ENCODE measurements at places on chromosomes 5 and 9. TPM values are rescaled to one million over a fixed set of nuclear protein-coding genes. Genes with fewer than 3 reads are reported as not detected.
A peak's percentile ranks its signal among the peaks of the same experiment; 100 is the strongest.

DNA sequence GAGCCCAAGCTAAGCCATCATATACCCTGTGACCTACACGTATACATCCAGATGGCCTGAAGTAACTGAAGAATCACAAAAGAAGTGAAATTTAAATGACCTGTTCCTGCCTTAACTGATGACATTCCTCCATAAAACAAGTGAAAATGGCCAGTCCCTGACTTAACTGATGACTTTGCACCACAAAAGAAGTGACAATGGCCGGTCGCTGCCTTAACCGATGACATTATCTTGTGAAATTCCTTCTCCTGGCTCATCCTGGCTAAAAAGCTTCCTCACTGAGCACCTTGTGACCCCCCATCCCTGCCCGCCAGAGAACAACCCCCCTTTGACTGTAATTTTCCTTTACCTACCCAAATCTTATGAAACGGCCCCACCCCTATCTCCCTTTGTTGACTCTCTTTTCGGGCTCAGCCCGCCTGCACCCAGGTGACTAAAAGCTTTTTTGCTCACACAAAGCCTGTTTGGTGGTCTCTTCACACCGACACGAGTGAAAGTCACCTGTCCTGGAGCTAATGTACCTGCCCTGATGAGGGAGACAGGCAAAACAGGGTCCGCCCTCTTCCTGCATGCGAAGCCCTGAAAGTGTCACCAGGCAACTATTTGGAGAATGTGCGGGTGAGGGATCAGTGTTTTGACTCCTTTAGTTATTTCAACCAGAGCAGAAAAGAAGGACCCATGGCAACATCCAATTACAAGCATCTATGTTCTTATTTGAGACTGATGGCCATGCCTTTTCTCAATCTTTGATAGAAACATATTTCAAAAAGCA lies 266.1 kb downstream of the SMARCA2 start:
- DNase-seq = no peak

- no peak for DNase-seq
Observed at GRCh38 chr9:60546406-60546805, 367.8 kb upstream of the SPATA31A5 start.

DNA sequence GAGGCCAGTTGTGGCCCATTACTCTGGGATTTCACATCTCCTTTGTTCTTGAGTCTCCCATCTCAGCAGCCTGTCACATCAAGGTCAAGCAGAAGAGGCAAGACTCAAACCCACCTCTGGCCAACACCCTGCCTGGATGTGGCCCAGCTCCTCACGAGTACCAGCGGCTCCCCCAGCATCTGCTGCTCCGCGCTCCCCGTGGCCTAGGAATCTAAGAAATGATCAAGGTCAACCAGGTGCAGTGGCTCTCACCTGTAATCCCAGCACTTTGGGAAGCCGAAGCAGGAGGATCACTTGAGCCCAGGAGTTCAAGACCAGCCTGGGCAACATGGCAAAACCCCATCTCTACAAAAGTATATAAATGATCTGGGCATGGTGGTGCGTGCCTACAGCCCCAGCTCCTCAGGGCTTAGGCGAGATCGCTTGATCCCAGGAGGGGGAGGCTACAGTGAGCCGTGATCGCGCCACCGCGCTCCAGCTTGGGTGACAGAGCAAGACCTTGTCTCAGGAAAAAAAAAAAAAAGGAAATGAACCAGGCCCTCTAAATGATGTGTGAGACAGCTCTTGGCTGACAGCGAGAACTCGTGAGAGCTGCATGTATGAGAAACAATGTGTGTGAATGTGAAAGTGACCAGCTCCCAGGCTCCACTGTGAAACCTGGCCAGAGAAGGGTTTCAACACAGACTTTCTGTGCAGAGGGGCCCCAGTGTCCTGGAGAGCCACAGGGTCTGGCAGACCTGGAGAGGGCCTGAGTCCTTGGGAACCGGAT lies 61.6 kb upstream of the ANGPTL2 start:
- DNase-seq = no peak

GRCh38 chr5:150604894-150605440 lies 35.5 kb upstream of the SYNPO start:
- no peak for DNase-seq

DNA sequence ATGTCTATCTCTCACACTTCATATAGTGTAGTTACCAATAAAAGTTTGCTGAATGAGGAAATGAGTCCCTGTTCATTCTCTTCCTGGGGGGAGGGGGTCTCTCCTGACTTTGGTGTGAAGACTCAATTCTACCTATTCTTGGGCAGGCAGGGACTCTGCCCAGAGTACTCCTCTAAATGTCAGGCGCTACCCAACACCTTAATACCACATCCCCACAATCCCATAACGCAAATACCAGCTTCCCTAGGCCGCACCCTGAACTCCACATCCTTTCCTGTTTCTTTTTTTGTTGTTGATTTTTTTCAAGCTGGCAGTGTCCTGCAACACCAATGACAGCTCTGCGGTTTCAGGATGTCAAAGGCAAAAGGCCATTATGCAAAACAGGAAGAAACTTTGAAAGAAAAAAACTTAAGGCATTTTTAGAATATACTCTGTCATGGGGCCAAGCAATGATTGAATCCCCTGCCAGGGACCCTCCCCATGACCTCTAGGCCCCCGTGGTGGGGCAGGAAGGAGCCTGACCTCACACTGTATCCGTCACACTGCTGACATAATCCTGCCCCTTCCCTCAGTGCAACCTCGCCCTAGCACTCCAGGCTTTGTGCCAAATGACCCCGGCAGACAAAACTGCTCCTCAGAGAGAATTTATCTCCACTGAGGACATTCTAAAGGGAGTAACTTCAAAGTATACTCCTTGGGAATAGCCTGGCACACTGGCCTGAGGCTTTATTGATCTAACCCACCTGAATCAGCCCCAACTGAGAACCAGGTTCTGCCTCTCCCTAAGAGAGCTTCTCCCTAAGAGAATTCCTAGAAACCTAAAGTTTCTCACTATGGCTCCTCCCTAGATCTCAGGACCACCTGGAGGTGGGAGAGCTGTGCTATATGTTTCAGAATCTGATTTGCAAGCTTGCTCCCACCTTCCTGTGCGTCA lies 8.0 kb downstream of the B4GALT1 start:
- DNase-seq = no peak

- DNase-seq = no peak
Observed at GRCh38 chr5:89282554-89283510, 399.8 kb upstream of the MEF2C start.

DNA sequence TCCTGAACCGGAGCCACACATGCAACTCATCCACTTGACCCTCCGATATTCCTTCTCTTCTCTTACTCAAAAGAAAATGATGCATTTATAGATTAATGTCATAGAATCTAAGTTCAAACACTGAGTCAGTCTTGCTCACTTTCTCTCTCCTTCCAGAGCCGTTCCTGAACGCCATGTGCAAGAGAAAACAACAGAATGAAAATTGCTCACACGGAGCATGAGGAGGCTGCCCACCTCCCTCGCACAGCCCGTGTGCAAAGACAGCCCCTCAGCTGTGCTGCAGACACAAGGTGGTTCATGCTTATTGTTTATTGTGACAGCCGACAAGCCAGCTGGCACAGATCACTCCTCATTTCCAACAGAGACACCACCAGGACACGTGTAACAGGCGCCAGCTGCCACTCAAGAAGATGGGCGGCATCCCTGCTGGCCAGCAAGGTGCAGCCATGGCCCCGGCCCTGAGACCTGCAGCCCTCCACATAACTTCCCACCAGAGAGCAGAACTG lies 290.8 kb downstream of the GLIS3 start:
- DNase-seq = no peak

- no peak for DNase-seq
Observed at GRCh38 chr5:76660360-76660759, 37.2 kb upstream of the F2RL2 start.

- no peak for DNase-seq
Observed at GRCh38 chr9:111966861-111967291, 70.3 kb downstream of the UGCG start.

GRCh38 chr5:78648359-78649210 lies at the start of gene LHFPL2:
Gene LHFPL2, minus strand, starts transcription at chr5:78648772. Its CDS starts 138,559 bp downstream, at chr5:78510213.
- DNase-seq = peak; percentile 81

GRCh38 chr9:91395106-91395552 lies 28.5 kb downstream of the NFIL3 start:
- no peak for DNase-seq

DNA sequence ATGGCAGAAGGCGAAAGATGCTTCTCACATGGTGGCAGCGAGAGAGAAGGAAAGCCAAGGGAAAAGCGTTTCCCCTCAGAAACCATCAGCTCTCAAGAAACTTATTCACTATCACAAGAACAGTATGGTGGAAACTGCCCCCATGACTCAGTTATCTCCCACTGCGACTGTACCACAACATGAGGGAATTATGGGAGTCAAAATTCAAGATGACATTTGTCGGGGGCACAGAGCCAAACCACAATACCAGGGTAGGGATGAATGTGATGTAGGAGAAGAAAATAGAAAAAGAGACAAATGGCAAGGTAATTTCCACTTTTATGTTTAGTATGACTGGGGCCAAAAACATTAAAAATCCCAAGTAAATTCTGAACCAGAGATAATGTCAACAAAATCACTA lies 216.8 kb downstream of the TRIM36 start:
- DNase-seq = no peak

GRCh38 chr5:121273833-121274433 lies 577.7 kb upstream of the FTMT start:
- no peak for DNase-seq

- DNase-seq = no peak
Observed at GRCh38 chr9:127862075-127863011, 7.9 kb upstream of the ENG start.

- DNase-seq = no peak
Observed at GRCh38 chr9:136665704-136666371, 3.1 kb downstream of the EGFL7 start.

DNA sequence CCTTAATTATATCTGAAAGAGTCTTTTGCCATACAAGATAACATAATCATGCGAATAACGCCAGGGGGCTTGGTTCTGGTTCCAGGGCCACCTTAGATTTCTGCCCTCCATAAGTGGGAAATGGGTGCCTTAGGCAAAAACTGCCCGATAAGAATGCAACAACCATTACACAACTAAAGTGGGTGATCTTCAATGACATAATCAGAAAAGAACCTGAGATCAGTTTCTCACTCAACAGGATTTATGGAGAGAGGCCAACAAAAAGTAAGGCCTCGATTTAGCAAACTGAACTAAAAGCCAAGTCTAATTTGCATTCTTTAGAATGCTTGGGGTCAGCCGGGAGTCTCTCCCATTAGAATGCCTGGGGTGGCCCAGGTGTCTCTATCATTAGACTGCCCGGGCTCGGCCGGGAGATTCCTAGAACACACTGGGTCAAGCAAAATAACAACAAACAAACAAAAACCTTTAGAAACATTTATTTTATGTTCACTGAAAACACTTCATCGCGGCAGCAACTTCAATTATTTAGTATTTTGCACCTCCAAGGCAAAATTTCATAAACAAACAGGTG lies 194.8 kb downstream of the AUH start:
- DNase-seq = no peak

- no peak for DNase-seq
Observed at GRCh38 chr9:80146466-80146865, 574.7 kb downstream of the TLE4 start.

- no peak for DNase-seq
Observed at GRCh38 chr5:151110122-151110681, 29.4 kb upstream of the TNIP1 start.

GRCh38 chr9:118059484-118060278 lies 355.5 kb downstream of the TLR4 start:
- peak; percentile 44 for DNase-seq

DNA sequence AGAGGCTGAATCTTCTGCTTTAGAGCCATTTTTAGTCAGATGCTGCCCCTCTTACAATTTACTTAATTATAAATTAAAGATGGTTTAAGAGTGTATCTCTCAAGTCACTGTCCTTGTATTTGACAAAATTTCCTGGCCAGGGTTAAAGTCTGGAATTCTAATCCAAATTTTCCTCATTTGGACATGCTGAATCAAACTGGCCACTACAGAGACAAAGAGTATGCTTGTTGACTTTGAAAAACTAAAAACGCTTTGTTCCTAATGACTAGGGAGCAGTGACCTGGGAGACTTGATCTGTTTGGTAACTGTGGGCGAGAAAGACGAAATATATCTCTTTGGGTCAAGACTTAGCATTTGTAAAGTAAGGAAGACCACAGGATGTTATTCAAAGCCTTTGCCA lies 303.2 kb downstream of the ZSWIM6 start:
- DNase-seq = no peak

GRCh38 chr9:94056442-94056974 lies 27.8 kb upstream of the PTPDC1 start:
- no peak for DNase-seq

DNA sequence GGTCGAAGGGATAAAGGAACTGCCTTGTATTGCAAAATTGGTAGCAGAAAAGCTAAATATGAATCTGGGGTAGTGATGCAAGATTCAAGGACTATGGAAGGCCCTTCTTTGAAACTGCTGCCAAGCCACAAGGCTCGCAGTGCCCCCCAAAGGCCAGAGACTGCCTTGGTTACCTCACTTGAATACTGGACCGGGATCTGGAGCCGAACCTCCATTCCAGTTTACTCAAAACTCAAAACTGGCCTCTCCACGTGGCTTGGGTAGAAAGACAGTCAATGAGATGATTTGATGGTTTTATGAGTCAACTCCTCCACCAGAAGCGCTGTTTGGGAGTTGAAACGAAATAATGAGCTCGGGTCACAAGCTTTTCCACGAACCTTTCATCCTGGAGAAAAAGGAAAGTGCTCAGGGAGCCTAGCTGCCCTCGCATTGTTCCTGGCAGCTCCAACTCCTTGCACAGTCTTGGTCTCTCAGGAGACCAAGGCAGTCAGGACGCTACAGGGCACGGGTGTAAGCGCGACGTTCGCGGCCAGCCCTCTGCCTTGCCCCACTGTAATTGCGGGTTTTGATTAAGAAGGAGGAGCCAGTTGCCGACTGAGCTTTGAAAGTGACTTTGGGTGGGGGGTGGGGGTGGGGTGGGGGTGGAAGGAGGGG lies 2.8 kb downstream of the ST8SIA4 start:
- no peak for DNase-seq

- no peak for DNase-seq
Observed at GRCh38 chr9:14992081-14992480, 81.9 kb upstream of the FREM1 start.

The COL5A1 gene
- total RNA-seq = 18.6 TPM

The PDE8B gene
- total RNA-seq = 1.1 TPM

The PDLIM4 gene
- total RNA-seq = 37.4 TPM

The C9 gene
- not detected for total RNA-seq

The SLC36A3 gene
- total RNA-seq = not detected

The NDUFS4 gene
- 78.7 TPM for total RNA-seq

The SLIT3 gene
- total RNA-seq = 12.6 TPM

The CCDC107 gene
- 15.4 TPM for total RNA-seq

Data from neural crest cell (in vitro differentiated cells).